Fibroblast of lung (primary cell): ENCODE measurements at places on chromosomes 13 and 19.

DNA sequence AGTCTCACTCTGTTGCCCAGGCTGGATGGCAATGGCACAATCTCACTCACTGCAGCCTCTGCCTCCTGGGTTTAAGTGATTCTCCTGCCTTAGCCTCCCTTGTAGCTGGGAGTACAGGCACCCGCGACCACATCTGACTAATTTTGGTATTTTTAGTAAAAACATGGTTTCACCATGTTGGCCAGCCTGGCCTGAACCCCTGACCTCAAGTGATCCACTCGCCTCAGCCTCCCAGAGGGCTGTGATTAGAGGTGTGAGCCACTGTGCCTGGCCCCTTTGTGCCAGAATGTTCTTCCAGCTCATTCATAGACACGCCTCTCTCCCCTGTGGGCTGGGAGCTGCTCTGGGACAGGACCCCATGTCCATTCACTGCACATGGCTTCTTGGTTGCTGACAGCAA lies 9.1 kb downstream of the MYDGF start:
- DNase-seq: no peak

- no peak for DNase-seq
Observed at GRCh38 chr13:112251930-112252585, 124.1 kb upstream of the SPACA7 start.

DNA sequence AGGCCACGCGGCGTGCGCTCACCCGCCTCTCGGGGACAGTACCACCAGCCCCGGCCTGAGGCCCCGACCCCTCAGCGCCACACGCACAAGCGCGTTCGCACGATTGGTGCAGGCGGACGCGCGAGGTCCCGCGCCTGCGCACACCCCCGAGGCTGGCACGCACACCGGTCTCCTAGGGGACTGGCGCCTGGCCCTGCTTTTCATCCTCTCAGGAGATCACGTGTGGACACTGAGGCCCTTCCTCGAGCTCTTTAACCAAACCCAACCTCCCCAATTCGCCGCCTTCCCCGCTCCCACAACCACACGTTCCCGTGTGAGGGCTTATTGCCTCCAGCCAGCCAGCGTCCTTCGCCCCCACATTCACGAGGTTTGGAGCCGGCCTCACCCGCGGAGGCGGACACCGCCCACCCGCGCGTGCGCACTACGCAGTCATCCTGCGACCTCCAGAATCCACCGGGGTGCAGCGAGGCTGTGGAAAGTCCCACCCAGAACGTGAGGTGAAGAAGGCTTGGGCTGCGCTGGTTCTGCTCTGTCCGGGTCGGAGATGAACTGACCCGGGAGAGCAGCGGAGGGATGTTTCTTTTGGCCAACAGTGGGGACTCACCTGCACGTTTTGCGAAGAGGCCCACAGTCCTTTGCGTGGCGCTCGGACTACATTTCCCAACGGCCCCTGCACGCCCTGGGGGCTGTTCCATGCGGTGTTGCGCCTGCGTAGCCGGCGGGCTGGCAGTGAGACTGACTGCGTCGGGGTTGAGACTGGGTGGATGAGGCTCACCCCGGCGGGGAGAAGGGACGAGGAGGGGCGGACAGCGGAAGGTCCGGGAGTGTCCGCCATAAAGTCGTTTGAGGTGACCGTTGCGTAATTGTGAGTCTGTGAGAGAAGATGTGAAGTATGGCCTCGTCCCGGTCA lies 539 bp upstream of the ZNF667 start:
- peak; percentile 93 for DNase-seq

DNA sequence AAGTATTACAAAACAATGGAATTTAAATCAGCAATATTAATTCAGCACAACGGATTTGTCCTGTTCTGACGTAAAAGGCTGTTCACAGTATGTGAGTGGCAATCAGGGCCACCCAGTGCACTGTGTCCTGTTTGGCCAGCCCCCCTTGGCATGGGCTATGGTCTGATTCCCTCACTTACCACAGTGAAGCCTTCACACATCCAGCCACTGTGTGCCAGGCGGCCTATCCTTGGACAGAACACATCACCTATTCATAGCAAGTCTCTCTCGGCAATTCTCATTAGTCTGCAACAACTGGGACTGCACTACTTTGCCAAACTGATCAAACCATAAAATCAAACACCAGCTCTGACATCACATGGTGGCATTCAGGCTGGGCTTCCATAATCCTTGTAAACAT lies 221.5 kb upstream of the TSHZ3 start:
- peak; percentile 23 for DNase-seq

GRCh38 chr13:33078263-33078662 lies 62.0 kb downstream of the KL start:
- DNase-seq: no peak

DNA sequence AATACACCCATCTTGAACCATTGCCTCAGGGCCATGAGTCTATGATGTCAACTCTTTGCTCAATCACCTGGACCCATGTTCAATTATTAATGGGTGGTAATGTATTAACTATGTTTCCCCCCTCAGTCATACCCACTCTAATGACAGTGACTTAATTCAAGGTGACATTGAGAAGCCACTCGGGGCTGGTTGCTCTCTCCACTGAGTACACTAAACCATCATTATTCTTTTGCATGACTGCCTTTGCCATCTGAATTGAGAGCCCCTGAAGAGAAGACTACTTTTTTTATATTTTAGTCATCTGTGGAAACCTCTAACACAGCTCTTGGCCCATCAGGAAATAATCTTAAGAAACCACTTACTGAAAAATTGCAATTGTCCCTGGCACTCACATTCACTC lies 139.2 kb upstream of the SOX21 start:
- no peak for DNase-seq

GRCh38 chr13:74651121-74651520 lies 516.9 kb upstream of the KLF12 start:
- DNase-seq: no peak

DNA sequence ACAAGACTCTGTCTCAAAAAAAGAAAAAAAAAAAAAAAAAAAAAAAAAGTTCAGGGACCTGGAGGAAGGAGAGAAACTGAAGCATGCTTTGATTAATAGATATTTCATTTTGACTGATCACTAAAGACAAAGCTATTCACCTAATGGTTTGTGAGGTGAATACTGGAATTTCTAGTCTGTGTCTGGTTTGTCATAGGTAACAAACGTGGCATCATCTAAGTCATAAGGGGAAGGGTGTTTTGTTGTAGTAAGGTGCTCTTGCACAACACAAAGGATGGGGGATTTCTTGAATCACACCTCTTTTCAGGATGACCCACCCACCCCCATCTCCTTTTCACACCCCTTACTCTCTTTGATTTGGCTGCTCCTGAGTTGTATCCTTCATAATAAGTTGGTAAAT lies 13.8 kb upstream of the ZNF69 start:
- DNase-seq: no peak

GRCh38 chr19:3478409-3479176 lies 1.7 kb downstream of the SMIM24 start:
- DNase-seq: no peak

GRCh38 chr13:94712287-94712811 lies at the start of gene SOX21:
SOX21 (minus strand) TSS chr13:94712545; CDS start chr13:94712049, 496 bp downstream.
- no peak for DNase-seq

DNA sequence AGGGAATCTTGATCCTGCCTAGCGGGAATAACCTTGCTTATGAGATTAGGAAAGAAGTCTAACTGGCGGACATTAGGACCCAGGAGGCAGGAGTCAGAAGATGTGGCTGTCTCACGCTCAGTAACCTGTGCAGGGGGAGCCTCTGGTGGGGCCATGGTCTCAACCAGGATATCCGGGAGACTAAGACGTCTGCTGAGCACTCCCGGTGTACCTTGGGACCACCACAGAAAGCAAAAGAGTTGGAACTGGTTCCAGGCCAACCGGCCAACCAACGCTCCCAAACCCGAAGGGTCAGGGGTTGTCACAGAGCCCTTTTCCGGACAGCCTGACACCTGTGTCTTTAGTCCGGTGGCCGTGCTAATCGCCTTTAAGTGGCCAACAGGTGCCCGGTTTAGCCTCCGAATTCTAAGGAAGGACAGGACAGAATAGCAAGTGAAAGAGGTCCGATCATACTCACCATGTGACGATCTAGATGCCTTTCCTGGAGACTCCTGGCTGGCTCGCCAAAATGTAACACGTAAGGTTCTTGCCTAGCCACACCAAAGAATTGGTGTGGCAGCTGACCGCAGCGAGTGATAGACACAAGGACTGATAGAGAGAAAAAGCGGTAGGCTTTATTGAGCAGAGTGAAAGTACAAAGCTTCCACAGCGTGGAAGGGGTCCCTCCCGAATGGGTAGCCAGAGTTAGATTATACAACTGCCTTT lies 103.9 kb upstream of the DIAPH3 start:
- DNase-seq: no peak

DNA sequence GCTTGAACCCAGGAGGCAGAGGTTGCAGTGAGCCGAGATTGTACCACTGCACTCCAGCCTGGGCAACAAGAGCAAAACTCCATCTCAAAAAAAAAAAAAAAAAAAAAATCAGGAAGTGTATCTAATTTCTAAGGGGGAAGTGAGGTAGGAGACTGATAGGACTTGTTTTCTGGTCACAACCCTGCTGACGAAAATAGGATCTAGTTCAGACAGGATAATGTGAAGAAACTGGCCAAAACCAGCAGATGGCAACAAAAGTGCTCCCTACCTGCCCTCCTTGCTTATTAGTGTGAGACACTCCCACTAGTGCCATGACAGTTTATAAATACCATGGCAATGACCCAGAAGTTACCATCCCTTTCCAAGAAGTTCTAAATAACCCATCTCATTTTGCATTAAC lies 36.0 kb upstream of the KPNA3 start:
- DNase-seq: no peak

GRCh38 chr19:49155005-49155819 lies at the start of gene HRC:
HRC (minus strand) TSS chr19:49155396; CDS start chr19:49155237, 159 bp downstream.
- DNase-seq: no peak

- DNase-seq: peak; percentile 17
Observed at GRCh38 chr19:20247016-20247683, 80.1 kb downstream of the ZNF486 start.

DNA sequence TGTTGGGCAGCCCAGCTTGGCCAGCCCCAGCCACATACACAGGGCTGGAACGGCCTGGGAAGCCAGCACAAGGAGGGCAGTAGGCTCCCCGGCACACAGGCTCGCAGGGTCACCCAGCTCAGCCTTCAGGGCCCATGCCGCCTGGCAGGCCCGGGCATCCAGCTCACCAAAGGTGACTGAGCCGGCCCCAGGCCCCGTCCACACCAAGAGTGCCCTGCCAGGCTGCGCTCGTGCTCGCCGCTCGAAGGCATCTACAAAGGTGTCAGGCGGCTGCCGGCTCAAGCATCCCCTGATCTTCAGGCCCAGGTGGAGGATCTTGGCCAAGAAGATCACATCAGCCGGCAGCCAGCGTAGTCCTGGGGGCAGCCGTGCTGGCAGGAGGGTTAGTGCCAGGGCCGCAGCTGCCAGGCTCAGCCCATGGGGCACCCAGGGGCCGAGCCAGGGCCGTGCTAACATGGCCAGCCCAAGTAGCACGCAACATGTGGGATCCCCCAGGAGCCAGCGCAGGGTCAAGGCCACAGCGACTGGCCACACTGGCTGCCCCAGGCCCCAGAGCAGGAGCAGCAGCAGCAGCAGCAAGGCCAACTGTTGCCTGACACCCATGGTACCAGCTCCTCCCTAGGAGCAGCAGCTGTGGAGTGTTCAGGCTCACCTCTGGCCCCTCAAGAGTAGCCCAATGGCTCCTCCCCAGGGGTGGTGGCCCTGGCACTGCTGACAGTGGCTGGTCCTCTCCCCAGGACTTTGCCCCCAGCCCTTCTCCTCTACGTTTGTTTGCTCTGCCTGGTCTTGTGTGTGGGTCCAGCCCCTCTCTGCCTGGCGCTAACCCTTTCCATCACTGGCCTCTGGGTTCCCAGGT lies at the start of gene SLC27A5:
Gene SLC27A5, minus strand, starts transcription at position 640 of the 856 bp plus-strand sequence. Its CDS starts 37 bp downstream, at position 603.
- DNase-seq: no peak

DNA sequence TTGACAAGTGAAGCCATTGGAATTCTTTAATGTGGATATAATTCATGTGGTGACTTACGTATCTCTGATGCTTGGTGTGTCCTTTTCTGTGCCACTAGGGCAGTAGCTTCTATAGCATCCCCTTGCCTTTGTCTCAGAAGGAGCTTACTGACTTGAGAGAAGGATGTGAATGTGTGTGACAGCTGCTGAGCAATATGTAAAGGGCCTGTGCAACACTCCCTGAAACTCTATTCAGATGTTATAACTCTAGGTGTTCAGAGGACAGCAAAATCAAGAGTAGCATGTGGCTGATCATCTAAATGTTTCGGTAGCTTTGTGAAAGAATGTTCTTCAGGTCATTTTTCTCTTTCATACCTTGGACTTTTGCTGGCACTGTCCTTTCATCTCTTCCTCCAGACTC lies 189.5 kb downstream of the LMO7 start:
- no peak for DNase-seq

DNA sequence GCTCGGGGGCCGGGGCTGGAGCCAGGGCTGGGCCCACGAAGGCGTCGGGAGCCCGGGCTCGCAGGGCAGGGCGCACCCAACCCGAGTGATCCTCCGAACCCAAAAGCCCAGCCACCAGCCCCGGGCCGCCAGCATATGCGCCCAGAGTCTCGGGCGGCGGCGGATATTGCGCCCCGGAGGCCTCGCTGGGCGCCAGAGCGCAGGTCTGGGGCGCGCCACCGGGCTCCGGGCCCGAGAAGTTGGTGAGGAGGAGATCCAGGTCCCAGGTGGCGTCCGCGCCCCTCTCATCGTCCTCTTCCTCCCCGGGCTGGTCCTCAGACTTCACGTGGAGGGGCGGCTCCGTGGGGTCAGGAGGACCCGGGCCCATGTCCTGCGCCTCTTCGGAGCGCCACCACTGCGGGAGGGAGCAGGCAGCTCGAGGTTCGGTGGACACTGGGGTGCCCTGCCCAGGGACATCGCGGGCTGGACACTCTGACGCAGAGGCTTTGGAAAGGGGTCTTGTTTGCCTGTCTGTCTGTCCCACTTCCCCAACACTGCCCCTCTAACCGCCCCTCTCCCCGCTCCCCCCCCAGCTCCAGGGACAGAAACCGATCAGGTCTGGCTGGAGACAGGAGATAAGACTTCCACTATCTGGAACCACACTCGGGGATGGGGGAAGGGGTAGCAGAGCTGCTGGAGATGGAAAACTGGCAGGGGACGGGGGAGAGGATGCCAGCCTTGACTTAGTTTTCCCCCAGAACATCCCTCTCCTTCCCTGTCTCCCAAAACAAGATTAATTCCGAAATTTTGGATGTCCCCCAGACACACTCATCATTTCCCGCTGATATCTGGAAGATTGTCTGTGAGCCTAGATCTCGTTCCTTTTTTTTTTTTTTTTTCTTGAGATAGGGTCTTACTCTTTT lies 1.0 kb downstream of the KLF1 start:
- no peak for DNase-seq

DNA sequence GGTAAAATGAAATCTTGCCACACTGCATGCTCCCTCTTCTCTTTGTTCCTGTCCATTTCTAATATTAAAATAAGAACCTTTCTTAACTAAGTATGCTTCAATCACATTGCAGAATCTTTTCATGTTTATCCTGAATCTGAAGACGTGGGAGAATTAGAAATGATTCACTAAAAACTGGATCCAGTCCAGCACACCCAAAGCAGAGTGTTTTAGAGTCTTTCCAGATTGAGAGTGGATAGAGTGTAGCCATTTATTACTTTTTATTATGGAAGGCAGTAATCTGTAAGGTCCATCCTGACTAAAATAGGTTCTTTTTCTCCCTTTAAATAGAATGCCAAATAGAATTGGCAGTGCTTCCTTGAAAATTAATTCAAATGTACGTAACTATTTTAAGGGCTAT lies 453.5 kb downstream of the TDRD3 start:
- no peak for DNase-seq

GRCh38 chr13:43300865-43301264 lies 277.5 kb downstream of the DNAJC15 start:
- peak; percentile 69 for DNase-seq

- peak; percentile 38 for DNase-seq
Observed at GRCh38 chr13:19634256-19634740, 839 bp downstream of the MPHOSPH8 start.
